ENCODE measurements at places on chromosomes 11 and 22.

- no peak for DNase-seq
These were observed 2.8 kb upstream of the TMPRSS13 start for GRCh38 chr11:117931971-117932370.

DNA sequence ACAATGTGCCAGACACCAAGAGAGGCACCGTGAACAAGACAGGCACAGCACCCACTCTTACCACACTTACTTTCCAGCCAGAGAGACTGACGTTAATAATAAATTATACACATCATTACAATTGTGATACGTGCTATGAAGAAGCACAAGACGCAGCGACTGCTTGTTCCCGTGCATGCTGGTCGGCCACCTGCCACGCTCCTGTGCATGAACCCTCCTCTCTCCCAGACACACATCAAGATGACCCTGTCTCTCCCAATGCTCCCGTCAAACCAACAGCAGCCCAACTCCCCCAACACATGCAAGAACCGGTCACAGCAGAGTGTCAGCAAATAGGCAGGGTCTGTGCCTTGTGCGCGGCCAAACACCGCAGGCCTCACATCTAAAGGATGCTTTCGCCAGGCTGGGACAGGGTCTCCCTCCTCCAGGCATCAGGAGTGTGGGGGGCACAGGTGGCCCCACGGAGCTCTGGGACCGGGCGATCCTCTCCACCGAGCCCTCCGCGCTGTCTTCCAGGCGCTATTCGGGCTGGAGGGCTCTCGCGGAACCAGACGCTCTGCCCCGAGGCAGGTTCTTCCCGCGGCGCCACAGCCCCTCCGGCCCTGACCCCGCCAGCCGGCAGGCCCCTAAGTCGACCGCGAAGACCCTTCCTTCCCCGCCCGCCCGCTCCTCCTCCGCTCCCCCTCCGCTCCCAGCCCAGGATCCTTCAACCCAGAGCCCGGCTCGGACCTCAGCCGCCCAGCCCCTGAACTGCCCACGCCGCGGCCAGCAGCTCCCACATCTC is 533 bp downstream of the SERGEF start:
- DNase-seq: no peak

DNA sequence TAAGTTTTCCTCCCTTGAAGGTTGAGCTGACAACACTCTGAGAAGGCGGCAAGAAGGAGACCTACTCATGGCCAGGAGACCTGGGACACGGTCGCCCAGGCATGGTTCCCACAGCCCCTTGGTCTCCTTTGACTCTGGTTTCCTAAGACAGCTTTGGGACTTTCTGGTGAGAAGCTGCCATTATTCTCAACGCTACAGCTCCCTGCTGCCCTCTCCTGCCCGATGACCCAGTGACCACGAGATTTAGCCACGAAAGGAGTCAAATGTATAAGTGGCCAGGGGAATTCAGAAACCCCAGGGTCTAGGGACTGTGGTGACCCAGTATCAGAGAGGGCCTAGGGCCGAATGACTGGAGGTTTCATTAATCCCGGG is 699 bp upstream of the SDF2L1 start:
- no peak for DNase-seq

- no peak for DNase-seq
These were observed 3.2 kb downstream of the EHF start for GRCh38 chr11:34624069-34624468.

DNA sequence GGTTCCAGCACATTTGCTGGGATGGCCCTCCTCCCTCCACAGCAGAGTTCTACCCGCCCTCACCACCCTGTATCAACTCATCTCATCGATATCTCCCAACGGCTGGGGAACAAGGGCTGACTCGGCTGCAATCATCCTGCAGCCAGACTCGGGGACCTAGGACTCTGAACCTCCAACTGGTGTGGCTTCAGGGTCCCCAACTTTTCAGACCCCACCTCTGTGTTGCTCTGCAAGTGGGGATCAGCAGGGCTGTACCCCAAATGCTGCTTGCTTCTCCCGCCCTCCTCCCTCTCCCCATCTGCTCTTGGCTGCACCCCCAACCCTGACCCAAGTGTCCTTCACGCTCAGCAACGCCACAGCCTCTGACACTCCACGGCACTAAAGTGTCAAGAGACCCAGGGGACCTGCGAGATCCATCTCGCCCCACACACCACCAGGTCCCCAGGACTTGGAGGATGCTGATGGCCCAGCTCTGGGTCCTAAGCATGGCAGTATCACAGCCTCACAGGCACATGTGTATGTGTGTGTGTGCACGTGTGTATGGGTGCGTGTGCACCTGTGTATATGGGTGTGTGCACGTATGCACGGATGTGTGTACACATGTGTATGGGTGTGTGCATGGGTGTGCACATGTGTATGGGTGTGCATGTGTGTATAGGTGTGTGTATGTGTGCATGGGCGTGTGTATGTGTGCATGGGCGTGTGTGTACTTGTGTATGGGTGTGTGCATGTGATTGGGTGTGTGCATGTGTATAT is 26.4 kb downstream of the KCNQ1 start:
- DNase-seq: no peak

GRCh38 chr11:125020342-125020741 is 42.8 kb upstream of the SLC37A2 start:
- no peak for DNase-seq

GRCh38 chr22:28574159-28574788 is 105.4 kb downstream of the TTC28 start:
- no peak for DNase-seq

DNA sequence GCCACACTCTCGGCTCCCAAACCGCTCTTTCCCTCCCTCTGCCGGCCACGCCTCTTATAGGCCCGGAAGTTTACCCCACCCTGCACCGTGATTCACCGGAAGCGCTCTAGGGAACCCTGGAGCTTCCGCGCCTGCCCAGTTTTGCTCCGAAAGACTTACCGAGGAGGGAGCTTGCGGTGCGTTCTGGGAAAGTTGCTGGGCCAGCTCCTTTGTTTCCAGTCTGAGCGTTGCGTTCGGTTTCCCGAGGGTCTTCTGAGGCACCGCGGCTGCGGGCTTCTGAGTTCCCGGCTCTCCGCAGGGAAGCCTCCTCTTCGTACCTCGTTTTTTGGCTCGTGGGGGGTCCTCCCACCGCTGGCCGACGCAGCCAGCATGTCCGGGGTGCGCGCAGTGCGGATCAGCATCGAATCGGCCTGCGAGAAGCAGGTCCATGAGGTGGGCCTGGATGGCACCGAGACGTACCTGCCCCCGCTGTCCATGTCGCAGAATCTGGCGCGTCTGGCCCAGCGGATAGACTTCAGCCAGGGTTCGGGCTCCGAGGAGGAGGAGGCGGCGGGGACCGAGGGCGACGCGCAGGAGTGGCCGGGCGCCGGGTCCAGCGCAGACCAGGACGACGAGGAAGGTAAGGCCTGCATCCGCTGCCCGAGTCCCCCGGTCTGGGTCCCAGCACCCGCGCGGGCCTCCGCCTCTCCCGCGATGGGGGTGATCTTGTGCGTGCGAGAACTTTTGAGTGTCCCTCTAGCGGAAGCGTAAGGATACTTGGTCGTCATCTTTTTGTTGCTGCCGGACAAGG is at the start of gene MED17:
TSS of gene MED17 (plus strand) at position 138 of the 790 bp plus-strand sequence. CDS start at position 370, 232 bp downstream.
- DNase-seq: no peak

DNA sequence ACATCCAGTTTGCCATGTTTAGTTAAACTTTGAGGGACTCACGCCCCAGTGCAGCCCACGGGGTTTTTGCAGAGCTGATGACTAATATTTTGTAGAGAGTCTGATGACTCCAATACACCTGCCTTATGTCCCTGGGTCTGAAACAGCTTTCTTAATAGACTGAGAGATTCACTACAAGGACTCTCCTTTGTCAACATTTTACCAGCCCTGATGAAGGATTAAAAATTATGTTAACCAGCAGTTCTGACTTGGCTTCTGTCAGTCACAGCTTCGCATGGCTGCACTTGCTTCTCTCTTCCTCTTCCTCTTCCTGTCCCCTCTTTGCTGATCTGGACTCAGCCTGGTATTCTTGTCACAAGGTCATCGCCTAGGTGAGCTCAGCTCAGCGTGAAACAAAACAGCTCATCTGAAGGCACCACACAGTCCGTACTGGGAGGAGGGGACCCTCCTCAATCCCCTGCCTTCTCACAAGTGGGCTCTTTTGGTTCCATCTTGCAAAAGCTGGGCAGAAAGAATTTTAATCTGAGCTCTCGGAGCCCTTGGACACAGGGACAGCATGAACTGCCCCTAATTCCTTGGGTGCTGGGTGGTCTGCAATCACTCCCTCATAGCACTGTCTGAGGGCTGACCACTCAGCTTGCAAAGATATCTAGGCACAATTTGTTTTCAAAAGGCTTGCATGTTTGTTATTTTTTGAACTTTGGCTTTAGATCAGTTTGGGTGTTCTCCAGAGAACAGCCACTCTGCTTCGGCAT is 38.1 kb upstream of the POU2AF1 start:
- no peak for DNase-seq

- no peak for DNase-seq
These were observed 33.0 kb downstream of the PTPRJ start for GRCh38 chr11:48013269-48013901.

DNA sequence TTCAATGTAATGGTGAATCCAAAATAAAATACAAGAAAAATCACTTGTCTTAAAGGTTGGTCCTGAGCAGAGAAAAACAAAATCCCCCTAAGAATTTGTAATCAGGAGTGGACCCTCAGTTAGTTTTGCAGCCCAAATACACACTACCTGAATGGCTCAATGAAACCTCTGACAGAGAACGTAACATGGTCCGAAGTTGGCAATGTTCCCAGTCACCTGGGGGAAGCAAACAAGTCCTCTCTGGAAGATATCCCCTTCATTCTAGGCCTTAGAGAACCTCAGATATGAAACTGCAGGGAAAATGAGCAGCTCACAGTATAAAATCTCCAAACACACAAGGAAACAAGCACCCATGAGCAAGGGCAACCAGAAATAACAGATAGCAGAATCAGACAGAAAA is 58.2 kb downstream of the MORC2 start:
- no peak for DNase-seq

- DNase-seq: no peak
These were observed 31.5 kb upstream of the GLYATL1 start for GRCh38 chr11:58907780-58908179.

- DNase-seq: no peak
These were observed 7.6 kb upstream of the SERPINH1 start for GRCh38 chr11:75554258-75555022.

DNA sequence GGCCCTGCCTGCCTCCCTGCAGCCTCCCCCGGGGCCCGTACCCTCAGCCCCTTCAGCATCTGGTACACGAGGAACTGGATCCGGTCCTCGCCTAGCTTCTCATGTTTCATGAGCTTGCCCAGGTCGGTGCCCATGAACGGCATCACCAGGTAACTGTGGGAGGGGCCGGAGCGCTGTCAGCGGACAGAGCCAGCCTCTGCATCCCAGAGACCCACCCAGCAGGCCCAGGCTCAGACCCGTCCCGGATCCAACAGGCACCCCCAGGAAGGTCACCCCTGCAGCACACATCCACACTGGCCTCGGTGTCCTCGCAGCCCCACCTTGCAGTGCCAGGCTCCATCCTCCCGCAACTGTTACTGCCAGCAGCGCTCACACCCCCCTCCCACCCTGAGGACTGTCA is 4.4 kb downstream of the MAPK12 start:
- DNase-seq: no peak

DNA sequence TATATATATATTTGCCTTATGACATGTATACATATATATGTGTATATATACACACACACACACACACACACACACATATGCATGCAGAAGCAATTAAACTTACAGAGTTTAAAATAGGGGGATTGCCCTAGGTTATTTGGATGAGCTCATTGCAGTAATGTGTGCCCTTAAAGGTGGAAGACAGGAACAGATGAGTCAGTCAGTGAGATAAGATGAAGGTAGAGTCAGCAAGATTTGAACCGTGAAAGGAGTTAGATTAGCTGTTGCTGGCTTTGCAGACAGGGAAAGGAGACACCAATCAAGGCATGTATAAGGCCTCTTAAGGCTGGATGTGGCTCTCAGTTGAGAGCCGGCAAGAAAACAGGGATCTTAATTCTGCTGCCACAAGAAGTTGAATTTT is 902.4 kb upstream of the RAG2 start:
- DNase-seq: no peak

DNA sequence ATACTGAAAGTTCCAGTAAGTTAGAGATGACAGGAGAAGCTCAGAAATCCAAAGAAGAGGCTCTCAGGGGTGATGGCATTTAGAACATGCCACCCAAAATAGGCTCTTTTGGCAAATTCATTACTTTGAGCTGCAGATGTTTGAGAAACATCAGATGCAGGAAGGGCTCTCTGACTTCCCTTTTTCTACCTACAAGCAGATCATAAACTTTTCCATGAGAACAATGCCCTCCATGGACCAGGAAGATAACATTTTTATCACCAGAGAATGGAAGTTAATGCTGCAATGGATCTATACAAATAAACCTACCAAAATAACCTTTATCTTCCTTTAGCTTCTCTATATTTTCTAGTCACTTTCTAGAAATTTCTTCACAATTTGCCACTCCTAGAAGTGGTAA is 32.7 kb upstream of the FAR1 start:
- no peak for DNase-seq

DNA sequence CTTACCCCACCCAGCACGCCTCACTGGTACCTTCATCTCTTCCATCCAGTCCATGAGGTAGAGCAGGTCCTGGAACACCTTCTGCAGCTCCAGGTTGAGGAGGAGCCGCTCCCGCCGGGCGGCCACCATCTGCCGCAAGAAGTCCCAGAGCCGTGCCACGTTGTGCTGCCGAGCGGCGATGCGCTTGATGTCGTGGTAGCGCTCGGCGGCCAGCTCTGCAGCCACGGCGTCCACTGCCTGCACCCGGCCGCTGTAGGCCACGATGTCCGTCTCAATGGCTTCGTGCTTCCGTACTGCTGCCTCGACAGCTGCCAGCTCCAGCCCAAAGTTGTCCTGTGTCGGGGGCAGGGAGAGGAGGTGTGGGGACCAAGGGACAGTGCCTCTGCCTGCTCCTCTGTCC is 21.5 kb downstream of the SPTBN2 start:
- no peak for DNase-seq

- no peak for DNase-seq
These were observed 11.7 kb downstream of the TRPM5 start for GRCh38 chr11:2432628-2433071.

GRCh38 chr11:2193099-2193887 is 21.7 kb upstream of the TH start:
- no peak for DNase-seq

- no peak for DNase-seq
These were observed 83.6 kb downstream of the FDX1 start for GRCh38 chr11:110513259-110513801.

DNA sequence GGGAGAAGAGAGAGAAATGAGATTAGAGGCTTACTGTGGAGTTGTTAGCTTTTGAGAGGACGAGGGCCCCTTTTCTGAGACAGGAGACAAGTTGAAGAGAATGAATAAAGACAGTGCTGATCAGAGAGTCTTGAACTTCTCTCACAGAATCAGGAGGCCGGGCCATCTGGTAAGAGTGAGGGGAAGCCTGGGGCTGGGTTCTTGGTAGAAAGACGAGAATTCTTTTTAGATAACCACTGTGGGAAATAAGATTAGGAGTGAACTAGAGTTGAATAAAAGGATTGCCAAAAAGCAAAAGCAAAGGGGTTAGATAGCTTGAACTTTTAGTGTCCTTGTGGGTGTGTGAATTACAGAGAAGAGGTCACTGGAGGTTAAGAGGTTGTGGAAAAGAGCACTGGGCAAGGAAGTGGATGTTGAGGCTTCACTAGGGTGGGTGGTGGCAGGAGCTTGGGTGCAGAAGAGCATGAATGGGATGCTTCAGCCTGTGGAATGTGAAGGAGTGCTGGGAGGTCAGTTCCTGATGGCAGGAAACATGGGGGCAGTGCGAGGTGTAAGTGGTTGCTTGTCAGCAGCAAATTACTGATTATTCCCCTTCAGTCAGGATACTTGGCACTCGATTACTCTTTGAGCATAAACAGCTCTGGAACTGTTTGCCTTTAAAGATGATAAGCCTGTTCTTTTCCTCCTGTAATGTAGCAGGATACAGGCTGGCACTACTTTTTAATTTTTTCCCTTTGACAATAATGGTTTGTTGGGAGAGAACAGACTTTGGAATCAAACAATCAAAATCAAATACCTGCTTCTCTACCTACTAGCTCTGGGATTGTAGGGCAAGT is 98.3 kb downstream of the ARHGAP42 start:
- DNase-seq: no peak

All from cortex of kidney (tissue), 1 donor.